Left ventricle myocardium superior (tissue), 1 donor: ENCODE measurements at places on chromosomes 16 and 17. TPM values are rescaled to one million over a fixed set of nuclear protein-coding genes. Genes with fewer than 3 reads are reported as not detected.
A peak's percentile ranks its signal among the peaks of the same experiment; 100 is the strongest.

The MYO15A gene
- total RNA-seq = 0.45 TPM

The SLC9A5 gene
- 1.2 TPM for total RNA-seq

The ABCC6 gene
- 2.1 TPM for total RNA-seq

The CACNG3 gene
- total RNA-seq = not detected

The KRT12 gene
- not detected for total RNA-seq

The ABR gene
- total RNA-seq = 167 TPM

The YPEL2 gene
- 38.9 TPM for total RNA-seq

The TPSG1 gene
- total RNA-seq = not detected

The G6PC1 gene
- total RNA-seq = not detected

The DCUN1D3 gene
- total RNA-seq = 16.5 TPM

DNA sequence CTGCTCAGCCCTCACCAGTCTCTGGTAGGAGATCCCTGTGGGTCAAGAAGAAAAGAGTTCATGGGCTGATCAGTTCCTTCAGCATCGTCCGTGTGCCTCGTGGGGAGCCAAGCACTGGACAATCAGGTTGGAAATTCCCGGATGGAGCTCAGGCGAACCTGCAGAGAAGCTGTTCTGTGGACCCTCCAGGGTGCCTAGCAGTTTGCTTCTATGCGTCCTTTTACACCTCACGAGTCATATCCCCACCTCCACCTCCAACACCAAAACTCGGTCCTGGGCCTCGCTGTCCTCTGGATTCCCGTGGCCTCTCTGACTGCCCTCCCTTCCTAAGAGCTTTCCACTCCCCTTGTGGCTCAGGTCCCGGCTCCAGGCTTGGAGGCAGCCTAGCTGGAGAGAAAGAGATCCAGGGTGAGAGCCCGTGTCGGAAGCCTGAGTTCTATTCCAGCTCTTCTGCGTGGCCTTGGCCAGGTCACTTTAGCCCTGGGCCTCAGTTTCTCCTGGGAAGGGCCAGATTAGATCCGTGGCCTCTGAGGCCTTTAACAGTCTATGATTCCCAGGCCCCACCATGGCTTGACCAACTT, 26.2 kb upstream of the PIK3R6 start:
- no peak for DNase-seq

GRCh38 chr17:80718428-80718827, 173.8 kb downstream of the RPTOR start:
- DNase-seq = no peak

GRCh38 chr16:8663192-8664089, 11.0 kb upstream of the ABAT start:
- DNase-seq = no peak

- DNase-seq = no peak
Measured at GRCh38 chr16:4641895-4642294, 17.3 kb downstream of the MGRN1 start.

GRCh38 chr16:27746076-27746855, 196.3 kb downstream of the KATNIP start:
- DNase-seq = no peak

- DNase-seq = no peak
Measured at GRCh38 chr17:1372618-1373017, 27.4 kb downstream of the YWHAE start.

DNA sequence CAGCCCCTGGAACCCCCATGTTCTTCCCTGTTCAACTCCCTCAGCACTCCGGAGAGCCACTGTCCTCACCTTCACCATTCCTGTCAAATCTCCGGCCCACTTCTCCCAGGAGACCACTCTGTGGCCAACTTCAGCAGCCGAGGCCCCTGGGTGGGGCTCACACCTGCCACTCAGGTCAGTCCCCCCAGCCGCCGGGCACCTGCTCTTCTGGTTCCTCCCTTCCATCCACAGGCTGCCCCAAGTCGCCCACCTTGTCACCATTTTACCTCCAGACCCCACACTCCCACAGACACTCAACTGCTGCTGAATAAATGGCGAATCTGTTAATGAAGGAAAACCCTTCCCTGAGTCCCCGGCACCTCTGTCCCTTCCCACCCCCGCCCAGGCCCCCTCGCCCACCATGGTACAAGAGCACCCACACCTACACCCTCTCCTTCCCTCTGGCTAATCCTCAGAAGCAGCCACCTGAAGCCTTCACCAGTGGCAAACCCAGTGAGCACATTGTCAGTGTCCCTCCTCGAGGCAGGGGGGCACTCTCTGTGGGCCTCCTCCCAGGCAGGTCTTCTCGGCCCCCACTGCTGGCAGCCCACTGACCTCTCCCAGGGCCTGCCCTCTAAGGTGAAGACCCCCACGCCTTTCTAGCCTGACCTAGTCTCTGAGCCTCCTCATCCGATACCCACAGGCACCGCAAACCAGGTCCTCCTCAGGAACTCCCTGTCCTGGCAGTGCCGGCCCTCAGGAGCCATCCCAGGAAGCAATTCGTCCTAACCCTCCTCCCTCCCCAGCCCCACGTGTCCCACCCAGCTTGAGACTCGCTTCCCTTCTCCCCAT, 8.2 kb downstream of the CANT1 start:
- no peak for DNase-seq

GRCh38 chr17:37118366-37119137, 169.8 kb downstream of the AATF start:
- no peak for DNase-seq

- no peak for DNase-seq
Measured at GRCh38 chr17:70208825-70209555, 39.7 kb downstream of the KCNJ2 start.

- peak; percentile 92 for DNase-seq
Measured at GRCh38 chr17:27315322-27315721, 21.4 kb downstream of the WSB1 start.

- peak; percentile 9 for DNase-seq
Measured at GRCh38 chr17:28871056-28871579, 16.3 kb downstream of the ERAL1 start.

DNA sequence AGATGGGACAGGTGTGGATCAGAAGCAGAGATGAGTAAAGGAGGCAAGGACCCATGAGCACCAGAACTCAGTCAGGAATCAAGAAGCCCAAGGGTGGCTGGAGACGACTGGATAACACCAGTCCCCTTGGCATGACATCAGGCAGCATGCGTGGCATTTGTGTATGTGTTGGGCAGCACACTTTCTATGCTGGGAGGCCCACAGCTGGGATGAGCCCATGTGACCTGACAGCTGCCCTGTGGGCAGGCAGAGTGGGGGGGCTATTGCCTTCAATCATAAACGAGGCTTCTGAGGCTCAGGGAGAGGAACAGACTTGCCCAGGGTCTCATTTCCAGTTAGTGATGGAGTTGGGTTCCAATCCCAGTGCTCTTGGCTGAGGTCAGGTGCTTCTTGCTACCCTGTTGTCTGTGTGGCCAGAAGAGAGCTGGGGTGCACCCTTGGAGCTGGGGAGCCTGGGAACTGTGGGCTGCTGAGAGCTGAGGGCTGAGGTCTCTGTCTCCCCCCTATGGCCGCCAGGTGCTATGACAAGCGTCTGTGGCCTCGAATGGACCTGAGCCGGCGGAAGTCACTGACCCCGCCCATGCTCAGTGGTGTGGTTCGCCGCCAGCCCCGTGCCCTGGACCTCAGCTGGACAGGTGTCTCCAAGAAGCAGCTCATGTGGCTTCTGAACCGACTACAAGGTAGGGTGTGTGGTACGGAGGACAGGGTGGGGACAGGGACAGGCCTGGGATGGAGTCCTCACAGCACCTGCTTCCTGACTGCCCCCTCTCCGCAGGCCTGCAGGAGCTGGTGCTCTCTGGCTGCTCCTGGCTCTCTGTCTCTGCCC, 7.1 kb upstream of the ORAI3 start:
- peak; percentile 83 for DNase-seq

DNA sequence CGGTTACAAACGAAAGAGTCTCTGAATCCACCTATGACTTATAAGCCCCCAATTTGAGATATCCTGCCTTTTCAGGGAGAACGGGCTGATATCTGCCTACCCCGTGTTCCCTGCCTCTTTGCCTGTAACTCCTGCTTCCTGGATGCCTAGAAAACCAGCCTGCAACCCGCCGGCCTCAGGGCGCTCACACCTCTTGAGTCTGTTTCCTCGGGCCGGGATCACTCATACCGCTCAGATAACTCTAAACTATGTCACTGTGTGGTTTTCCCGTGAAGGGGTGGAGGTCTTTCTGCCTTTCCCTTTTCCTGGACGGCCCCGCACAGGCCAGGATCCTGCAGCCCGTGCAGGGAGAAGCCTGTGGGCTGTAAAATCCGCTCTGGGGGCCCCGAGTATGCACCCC, 10.4 kb downstream of the RPUSD1 start:
- DNase-seq = no peak

DNA sequence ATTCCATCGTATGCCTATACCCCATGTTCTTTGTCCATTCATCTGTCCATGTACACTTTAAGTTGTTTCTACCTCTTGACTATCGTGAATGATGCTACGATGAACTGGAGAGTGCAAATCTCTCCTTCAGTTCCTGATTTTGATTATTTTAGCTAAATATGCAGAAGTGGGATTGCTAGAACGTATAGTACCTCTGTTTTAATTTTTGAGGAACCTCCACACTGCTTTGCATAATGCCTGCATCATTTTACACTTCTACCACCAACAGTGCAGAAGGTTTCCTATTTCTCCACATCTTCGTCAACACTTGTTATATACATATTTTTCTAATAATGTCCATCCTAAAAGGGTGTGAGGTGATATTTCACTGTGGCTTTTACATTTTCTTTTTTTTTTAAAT, 43.9 kb downstream of the SDR42E1 start:
- DNase-seq = no peak
